Stromal cell of bone marrow (primary cell): ENCODE measurements at places on chromosomes 7 and 10.

GRCh38 chr10:97759158-97759887 lies 12.5 kb downstream of the SFRP5 start:
- DNase-seq, result peak; percentile 17

DNA sequence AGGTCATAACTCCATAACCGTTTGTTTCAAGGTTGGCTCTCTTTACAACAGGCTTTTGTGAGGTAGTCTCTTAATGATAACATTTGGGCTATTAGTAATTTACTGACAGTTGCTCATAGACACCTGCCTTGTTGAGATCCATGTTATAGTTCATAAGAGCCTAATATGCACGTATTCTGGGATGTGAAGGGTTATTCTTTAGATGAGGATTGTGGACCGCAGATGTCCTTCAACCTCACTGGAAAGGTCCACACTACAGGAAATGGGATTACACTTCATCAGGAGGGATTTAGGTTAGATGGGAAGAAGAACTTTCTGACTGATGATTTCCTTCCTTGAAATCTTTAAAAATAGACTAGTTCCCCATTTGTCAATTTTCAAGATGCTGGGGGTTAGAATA lies 62.8 kb downstream of the SAMD9 start:
- no peak for DNase-seq

DNA sequence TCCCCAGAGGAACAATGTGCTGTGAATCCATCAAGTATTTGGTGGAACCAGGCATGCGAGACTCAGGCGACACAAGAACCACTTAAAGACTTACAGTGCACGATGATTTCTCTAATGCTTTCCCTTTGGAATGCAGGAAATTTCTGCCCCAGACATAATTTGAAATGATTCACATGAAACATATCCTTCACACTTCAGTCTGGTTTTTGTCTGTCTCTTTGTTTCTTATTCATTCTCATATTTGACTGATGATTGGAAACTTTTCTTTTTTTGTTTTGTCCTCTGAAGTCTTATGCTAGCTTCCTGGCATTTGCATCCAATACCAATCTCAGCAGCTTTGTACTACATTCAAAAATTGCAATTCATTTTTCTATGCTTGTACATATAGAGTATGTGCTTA lies 502.8 kb downstream of the PHTF2 start:
- DNase-seq, result peak; percentile 28

- DNase-seq, result no peak
Measured at GRCh38 chr7:18559756-18560155, 64.2 kb downstream of the HDAC9 start.
